ENCODE measurements at places on chromosomes 2 and 18.

- no peak for DNase-seq
These were observed 609.0 kb downstream of the DCC start for GRCh38 chr18:52948868-52949444.

DNA sequence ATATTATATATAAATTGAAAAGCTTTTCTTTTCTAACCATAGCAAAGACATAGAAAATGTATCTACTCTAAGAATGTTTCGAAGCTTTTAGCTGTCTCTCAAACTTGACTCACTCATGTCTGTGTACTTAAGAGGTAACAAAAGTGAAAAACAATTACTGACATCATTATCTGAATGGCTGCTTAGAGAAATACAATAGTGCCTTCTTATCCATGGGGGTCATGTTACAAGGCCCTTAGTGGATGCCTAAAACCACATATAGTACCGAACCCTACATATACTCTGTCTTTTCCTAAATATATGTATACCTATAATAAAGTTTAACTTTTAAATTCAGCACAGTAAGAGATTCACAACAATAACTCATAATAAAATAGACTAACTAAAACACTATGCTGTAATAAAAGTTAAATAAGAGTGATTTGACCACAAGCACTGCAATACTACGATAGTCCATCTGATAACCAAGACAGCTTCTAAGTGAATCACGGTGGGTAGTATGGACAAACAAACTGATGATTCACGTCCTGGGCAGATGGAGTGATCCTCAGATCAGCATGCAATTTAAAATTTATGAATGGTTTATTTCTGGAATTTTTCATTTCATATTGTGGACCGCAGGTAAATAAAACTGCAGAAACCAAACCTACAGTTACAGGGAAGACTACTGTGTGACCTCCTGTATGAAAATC, 246.2 kb downstream of the XIRP2 start:
- no peak for DNase-seq

- no peak for DNase-seq
These were observed 36.0 kb downstream of the FAM110C start for GRCh38 chr2:10222-10875.

- no peak for DNase-seq
These were observed 267.3 kb downstream of the EN1 start for GRCh38 chr2:118580107-118580506.

DNA sequence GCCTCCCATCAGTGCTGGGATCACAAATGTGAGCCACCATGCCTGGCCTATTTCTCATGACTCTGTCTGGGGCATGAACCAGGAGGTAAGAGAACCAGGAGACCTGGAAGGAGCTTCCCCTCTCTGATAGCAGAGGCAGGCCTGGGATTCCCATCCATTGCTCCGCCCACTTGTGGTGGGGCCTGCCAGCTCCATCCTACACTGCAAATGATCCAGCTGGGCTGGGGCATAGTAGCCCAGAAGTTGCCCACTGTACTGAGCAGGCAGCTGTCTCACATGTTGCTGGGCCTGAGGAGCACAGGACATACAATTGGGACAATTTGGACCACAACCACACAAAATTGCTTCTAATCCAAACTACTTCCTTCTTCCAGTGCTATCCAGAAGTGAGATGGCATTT, 91.0 kb downstream of the MARCHF4 start:
- DNase-seq = no peak

- DNase-seq = no peak
These were observed 112.3 kb upstream of the CHAC2 start for GRCh38 chr2:53655256-53655655.

GRCh38 chr2:152525277-152525838, 190.4 kb downstream of the FMNL2 start:
- DNase-seq = no peak

DNA sequence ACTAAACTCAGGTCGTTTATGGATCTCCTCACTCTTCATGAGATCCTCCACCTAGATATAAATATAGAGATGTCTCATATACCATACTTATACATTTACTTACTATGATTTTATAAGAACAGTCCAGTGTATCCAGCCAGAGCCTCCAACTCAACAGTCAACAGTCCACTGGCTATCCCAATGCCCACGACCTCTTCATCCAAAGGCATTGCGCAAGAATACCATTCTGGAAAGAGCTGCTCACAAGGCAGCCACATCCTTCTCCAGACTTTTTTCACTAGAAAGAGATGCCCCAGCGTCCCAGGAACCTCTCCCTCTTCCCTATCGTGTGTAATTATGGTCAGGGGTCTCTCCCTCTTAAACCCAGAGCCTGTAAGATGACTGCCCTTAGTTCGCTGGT, 448.8 kb downstream of the LRATD1 start:
- DNase-seq = no peak

Data from umbilical cord (tissue), 2 donors.